GF-D8 (cell line): ENCODE measurements at places on chromosomes 2 and 18.

- no peak for DNase-seq
Measured at GRCh38 chr2:25168256-25169072, at the start of gene POMC. POMC (minus strand) TSS chr2:25168580; CDS start chr2:25164772, 3,808 bp downstream.

- peak; percentile 97 for DNase-seq
Measured at GRCh38 chr2:8543383-8544170, 138.3 kb upstream of the ID2 start.

GRCh38 chr18:56569416-56569815 lies 69.0 kb downstream of the TXNL1 start:
- peak; percentile 33 for DNase-seq

GRCh38 chr18:499776-500631 lies 497 bp downstream of the COLEC12 start:
- DNase-seq = no peak

DNA sequence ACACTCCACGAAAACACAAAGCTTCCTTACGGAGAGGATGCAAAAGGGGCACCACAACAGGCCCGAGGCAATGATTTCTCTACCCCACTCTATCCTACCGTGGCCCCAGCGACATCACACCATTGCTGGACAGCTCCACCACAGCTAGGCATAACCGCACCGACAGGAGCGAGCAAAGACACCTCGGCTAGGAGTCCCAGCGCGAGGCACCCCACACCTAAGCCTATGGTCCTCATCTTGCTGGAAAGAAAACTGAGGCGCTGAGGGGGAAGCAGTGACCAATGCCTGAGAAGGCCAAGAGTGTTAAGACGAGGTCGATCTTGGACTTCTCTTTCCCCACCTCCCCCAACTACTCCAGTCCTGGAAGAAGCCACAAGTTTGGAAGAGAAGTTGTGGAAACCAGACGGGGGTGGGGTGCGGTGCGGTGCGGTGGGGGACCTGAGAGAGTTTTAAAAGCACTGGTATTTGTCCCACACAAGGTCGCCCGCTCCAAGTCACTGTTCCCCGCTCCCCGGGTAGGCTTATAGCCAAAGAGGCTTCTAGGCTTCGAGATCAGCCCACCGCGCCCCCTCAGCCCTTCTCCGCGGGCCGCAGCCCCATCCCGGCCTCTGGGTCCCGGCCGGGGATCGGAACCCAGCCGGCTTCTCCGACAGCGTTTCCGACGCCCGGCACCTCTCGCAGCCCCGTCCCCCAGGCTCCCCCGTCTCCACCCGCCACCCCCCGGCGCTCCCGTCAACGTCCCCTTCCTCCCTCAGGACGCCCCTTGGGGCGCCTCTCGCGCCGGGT lies 766 bp downstream of the PDE6D start:
- DNase-seq = no peak
